Neural progenitor cell (in vitro differentiated cells): ENCODE measurements at places on chromosomes 2 and 18. TPM values are rescaled to one million over a fixed set of nuclear protein-coding genes. Genes with fewer than 3 reads are reported as not detected.
A peak's percentile ranks its signal among the peaks of the same experiment; 100 is the strongest.

DNA sequence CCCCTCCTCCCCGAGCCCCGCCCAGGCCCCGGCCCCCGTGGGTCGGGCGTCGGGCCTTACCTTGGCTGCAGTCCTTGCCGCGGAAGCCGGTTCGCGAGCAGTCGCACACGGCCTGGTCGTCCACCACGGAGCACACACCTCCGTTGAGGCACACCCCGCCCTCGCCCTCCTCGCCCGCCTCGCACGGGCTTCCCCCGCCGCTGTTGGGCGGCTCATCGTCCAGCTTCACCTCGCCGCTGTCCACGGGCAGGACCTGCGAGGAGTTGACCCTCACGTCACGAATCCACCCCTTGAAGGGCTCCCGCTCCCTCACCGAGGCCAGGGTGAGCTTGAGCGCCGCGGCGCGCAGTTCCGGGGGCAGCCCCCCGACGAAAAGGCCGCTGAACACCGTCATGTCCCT is 4.5 kb downstream of the NRXN1 start:
- DNase-seq, result no peak

Gene SKOR2
- not detected in 2 replicates for total RNA-seq

Gene C2orf78
- 0.06 and 0.21 TPM in 2 replicates for total RNA-seq

DNA sequence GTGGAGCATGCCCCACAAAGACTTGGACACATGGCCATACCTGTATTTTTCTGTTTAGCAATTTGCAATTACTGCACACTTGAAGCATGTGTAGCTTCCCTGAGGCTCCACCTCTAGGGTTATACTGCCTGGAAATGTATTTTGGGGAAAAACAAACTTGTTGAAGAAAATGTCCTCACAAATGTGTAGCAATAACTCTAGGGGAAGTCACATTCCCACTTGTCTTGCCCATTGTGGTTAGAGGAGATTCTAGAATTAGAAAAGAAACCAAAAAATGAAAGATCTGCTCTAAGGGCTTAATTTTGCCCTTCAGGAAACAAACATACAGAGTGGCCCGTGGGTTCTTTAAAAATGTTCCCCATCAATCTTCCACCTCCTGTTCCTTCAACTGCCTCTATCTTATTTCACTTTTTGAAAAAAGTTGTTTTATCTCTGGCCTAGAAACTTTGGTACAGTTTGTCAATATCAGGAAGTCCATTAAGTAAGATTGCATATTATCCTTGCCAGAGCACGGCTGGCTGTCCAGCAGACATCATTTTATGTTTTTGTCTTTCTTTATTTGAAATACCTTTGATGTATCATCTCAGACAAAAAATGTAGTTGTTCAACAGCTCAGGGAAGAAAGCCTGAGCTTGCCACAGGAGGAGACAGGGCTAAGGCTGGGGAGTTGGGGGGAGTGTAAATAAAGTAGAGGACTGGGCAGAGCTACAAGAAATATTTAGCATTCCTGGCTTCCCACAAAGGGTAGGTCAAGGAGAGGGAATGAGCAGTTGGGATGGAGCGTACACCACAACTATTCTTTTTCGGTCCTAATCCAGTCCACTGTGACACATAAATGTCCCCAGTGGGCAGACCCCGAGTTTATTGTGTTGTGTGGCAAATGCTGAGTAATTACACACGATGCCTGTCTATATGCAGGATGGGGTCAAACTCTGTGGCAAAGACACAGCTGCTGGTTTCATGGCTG is 96.8 kb upstream of the CDC42EP3 start:
- DNase-seq, result no peak

GRCh38 chr2:101827246-101827645 is 129.7 kb downstream of the MAP4K4 start:
- no peak for DNase-seq

GRCh38 chr2:1758774-1759610 is 14.7 kb upstream of the PXDN start:
- DNase-seq, result no peak

- DNase-seq, result peak; percentile 77
These were observed 6.8 kb downstream of the CCBE1 start for GRCh38 chr18:59690186-59690982.

GRCh38 chr18:28125051-28125450 is 51.9 kb downstream of the CDH2 start:
- no peak for DNase-seq

DNA sequence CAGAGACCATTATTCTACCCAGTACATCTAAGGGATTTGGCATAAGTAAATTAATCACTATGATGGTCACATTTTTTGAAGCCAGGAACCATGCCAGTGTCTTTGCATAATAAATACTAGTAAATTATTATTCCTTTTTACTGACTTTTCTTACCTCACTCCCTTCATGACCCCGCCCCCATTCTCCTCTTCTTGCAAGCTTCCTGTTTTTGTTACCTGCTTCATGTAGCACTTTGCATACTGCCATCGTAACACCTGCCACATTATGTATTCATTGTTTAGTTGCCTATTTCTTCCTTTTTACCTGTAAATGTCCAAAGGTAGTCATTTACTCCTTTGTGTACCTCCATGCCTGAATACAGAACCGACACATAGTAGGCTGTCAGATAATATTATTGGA is 309.5 kb downstream of the KIAA1328 start:
- no peak for DNase-seq

- DNase-seq, result peak; percentile 42
These were observed 99.5 kb downstream of the SLC4A3 start for GRCh38 chr2:219726916-219727315.

Gene GBX2
- total RNA-seq, result 0.46 TPM in 1 of 2 replicates, not detected in the other

- DNase-seq, result no peak
These were observed 9.4 kb downstream of the CTIF start for GRCh38 chr18:48548011-48548771.

DNA sequence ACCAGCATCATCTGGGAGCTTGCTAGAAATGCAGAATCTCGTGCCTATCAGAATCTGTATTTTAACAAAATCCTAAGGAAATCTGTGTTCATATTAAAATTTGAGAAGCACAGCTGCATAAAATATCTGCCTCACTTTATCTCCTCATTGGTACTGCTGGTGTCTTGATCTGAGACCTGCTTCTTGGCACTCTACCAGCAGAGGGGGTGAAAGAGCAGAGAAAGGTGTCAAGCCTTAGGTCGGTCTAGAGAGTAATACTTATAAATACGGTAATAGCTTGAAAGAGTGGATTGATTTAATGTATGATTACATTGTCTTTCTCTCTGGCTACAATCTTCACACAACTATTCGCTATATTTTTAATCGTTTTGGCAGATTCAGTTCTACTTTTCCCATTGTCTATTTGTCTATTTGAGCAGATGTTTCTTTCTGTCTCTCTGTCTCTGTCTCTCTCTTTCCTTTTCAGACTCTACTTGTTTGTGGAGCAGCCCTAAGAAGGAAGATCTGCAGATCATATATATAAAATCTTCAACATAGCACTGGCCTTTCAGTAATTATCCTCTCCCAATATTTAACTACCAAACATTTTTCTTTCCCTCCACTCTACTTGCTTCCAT is 1.7 kb upstream of the GCG start:
- peak; percentile 66 for DNase-seq

DNA sequence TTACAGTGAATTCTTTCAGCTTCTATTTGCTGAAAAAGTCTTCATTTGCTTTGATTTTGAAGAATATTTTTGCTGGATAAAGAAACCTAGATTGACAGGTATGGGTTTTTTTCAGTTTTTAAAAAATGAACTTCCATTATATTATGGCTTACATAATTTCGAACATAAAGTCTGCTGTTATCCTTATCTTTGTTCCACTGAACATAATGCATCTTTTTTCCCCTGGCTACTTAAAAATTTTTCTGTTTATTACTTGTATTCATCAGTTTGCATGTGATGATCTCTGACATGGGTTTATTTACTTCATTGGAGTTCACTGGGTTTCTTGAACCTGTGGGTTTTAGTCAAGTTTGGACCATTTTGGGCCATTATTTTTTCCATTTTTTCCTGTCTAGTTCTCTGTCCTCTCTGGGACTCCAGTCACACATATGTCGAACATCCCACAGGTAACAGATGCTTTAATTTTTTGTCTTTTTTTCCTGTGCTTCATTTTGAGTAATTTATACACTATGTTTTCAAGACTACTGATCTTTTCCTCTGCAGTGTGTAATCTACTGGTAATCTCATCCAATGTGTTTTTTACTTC is 33.1 kb downstream of the SEC11C start:
- no peak for DNase-seq

DNA sequence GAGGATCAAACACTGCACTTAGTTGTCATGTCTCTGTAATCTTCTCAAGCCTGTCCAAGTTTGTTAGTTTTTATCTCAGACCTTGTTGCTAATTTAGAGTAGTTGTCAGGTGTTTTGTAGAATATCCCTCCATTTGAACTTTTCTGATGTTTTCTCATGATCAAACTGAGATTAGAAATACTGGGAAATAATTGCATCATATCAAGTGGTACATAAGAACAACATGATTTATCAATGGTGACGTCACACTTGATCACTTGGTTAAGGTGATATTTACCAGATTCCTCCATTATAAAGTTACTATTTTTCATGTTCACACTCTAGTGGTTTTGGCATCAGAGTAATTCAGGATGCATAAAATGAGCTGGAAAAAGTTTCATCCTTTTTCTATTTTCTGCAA is 1182.4 kb upstream of the ZEB2 start:
- DNase-seq, result no peak

Gene KCNIP3
- 0.64 and 1.1 TPM in 2 replicates for total RNA-seq

Gene FBXO36
- 9.5 and 13.1 TPM in 2 replicates for total RNA-seq

Gene PER2
- 1.4 and 2.6 TPM in 2 replicates for total RNA-seq

Gene B4GALT6
- total RNA-seq, result 11.2 and 16.3 TPM in 2 replicates

Gene ITGB6
- total RNA-seq, result not detected in 2 replicates

DNA sequence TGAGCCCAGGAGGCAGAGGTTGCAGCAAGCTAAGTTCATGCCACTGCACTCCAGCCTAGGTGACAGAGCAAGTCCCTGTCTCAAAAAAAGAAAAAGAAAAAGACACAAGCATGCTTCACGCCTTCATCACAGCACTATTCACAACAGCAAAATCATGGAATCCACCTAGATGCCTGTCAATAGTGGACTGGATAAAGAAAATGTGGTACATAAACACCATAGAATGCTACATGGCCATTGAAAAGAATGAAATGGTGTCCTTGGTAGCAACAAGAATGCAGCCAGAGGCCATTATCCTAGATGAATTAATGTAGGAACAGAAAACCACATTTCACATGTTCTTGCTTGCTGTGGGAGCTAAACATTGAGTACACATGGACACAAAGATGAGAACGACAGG is 392.6 kb downstream of the EIPR1 start:
- DNase-seq, result no peak

- peak; percentile 44 for DNase-seq
These were observed 624.8 kb upstream of the RAB6C start for GRCh38 chr2:129354631-129355030.

- DNase-seq, result peak; percentile 79
These were observed 36.9 kb upstream of the KLF7 start for GRCh38 chr2:207202645-207203044.

Gene SGPP2
- total RNA-seq, result 0.11 and 0.34 TPM in 2 replicates

DNA sequence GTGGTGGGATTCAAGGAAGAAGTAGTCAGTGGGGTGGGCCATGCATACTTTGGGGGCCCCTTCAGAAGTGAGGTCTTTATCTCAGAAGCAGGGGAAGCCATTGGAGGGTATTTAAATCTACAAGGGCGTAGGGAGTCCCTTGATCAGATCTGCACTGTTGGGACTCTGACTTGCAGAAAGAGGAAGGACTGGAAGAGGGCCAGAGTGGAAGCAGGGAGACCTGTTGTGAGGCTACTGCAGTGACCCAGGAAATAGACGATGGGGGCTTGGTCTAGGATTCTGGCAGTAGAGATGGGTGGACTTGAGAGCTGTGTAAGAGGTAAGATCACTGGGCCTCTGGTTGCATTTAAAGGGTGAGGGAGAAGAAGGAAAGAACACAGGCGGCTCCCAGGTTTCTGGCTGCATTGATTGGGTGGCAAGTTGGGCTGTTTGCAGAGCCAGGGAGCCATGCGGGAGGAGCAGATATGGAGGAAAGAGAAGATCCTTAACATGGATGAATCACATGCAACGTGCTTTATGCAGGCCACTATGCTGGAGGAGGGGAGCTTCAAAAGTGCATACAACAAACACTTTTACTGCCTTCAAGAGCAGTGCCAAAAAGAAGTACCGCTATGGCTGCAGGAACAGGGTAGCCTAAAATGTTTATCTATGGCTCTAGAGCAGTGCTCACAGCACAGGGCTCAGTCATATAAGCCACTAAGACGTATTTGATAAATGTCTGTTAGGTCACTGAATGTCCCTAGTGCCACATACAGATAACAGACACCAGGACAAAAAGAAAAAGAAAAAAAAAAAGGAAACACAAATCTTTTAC is 2.3 kb downstream of the SFXN5 start:
- DNase-seq, result no peak

Gene GPR55
- total RNA-seq, result not detected in 2 replicates

Gene NEUROD1
- not detected in 2 replicates for total RNA-seq

- no peak for DNase-seq
These were observed 101.0 kb upstream of the ZNF236 start for GRCh38 chr18:76721207-76721996.

DNA sequence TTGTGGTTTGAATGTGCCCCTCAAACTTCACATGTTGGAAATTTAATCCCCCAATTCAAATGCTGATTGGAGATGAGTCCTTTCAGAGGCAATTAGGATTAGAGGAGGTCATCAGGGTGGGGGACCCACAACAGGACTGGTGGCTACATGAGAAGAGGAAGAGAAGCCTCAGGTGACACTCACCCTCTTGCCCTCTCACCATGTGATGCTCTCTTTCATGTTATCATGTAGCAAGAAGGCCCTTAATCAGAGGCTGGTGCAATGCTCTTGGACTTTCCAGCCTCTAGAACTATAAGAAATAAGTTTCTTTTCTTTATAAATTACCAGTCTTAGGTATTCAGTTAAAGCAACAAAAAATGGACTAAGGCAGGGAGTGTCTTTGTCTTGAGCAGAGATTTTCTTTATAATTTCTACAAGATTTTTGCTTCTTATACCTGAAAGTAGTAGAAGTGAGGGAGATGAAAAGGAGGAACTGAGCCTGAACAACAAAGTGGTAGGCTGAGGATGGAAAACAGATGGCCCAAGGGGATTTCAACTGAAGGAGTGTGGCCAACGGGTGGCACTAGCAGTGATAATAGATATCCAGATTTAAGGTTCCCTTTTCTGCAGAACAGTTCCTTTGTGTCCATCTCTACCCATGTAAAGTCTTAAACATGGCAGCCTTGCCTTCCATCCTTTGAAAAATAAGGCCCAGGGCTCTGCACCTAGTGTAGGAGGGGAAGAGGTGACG is 49.2 kb upstream of the TGIF1 start:
- DNase-seq, result no peak

GRCh38 chr2:235358981-235359471 is 134.8 kb upstream of the AGAP1 start:
- no peak for DNase-seq

GRCh38 chr2:55014962-55015939 is 35.0 kb downstream of the RTN4 start:
- DNase-seq, result peak; percentile 52

- no peak for DNase-seq
These were observed 53.2 kb downstream of the NEB start for GRCh38 chr2:151681051-151681450.

Gene DUSP19
- total RNA-seq, result 3.5 and 6.7 TPM in 2 replicates

- DNase-seq, result no peak
These were observed 36.9 kb downstream of the ST8SIA3 start for GRCh38 chr18:57389271-57389670.

Gene REG1A
- total RNA-seq, result 0.28 and 2.3 TPM in 2 replicates
